ENCODE measurements at places on chromosomes 7 and 10.

GRCh38 chr10:90738885-90739284 is 119.0 kb downstream of the HTR7 start:
- DNase-seq, result no peak

DNA sequence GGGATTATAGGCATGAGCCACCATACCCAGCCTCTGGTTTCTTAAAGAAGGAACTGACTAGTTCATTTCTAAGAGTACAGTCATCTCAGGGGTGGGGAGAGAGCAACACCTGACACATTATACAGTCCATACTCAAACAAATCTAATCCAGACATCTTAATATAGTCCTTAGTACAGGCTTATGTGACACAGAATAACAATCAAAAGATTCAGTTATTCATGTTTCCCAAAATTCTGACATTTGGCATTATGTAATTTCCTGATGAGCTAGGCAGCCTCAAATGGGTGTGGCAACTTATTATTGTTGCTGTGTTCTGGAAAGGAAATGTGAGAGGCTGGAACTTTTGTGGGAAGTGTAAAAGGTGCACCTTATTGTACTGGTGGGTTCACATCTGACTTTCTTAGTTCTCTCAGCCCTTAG is 116.3 kb downstream of the WDFY4 start:
- DNase-seq, result no peak

DNA sequence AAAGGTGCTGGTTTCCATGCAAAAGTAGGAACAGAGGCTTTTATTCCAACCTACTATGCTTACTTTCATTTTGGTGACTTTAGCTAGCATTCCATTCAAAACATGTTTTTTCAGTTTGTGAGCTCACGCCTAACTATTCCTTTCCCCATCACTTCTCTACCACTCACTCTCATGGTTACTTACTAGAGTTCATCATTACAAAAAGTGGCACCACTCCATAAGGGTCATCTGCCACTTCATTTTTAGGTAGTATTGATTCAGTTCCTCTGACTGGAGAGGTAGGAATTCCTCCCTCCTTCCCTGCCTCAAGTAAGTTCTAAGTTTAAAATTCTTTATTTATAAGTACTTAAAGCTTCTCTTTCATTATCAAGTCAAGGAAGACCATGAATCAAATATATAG is 543.1 kb downstream of the HTR7 start:
- DNase-seq, result no peak

GRCh38 chr7:27300421-27300820 is 57.8 kb downstream of the EVX1 start:
- DNase-seq, result no peak

GRCh38 chr10:10235003-10235402 is 782.7 kb upstream of the CELF2 start:
- no peak for DNase-seq
